CD4-positive, alpha-beta T cell treated with Interferon alpha-2 for 1 hour (primary cell): ENCODE measurements at places on chromosomes 3 and 15.

DNA sequence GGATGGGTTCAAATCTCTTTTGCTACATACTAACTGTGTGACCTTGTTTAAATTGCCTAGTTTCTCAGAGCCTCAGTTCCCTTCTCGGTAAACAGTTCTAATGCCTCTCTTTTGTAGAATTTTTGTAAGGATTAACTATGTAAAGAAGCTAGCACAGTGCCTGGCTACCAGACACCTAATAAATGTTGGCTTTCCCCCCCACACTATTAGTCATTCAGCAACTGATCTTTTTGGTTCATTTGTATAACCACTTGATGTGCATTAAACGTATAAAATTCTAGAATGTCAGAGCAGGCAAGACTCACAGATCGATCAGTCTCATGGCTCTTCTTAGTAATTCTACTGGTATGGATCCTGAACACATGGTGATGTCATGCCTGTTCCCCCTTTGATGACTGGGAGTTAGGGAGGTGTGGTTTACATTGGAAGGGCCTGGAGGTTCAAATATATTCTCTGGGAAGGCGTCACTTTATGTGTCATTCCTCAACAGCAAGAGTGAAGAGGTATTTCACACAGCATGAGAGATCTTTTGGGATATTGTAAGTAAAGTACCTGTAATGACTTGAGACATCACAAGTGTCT lies 6.5 kb downstream of the TAGLN3 start:
- no peak for DNase-seq

- DNase-seq: no peak
Observed at GRCh38 chr3:126448136-126448892, 27.4 kb downstream of the ZXDC start.

- no peak for DNase-seq
Observed at GRCh38 chr3:173253471-173253870, 112.4 kb upstream of the SPATA16 start.

DNA sequence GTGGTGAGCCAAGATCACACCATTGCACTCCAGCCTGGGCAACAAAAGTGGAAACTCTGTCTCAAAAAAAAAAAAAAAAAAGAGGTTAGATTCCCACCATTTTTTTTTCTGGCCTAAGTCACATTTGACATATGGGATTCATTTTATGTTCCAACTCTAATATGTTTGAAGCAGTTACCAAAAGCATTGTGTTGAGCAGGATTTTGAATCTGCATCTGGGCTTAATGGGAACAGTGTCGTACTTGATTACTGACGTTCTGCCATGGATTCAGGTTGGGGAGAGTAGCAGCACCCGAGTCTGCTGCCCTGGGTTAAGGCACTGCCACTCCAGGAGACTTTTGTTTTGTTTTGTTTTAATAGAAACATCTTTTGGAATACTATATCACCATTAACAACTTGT lies 348.7 kb upstream of the TBL1XR1 start:
- no peak for DNase-seq

- no peak for DNase-seq
Observed at GRCh38 chr3:183098536-183099025, 715 bp downstream of the MCCC1 start.

DNA sequence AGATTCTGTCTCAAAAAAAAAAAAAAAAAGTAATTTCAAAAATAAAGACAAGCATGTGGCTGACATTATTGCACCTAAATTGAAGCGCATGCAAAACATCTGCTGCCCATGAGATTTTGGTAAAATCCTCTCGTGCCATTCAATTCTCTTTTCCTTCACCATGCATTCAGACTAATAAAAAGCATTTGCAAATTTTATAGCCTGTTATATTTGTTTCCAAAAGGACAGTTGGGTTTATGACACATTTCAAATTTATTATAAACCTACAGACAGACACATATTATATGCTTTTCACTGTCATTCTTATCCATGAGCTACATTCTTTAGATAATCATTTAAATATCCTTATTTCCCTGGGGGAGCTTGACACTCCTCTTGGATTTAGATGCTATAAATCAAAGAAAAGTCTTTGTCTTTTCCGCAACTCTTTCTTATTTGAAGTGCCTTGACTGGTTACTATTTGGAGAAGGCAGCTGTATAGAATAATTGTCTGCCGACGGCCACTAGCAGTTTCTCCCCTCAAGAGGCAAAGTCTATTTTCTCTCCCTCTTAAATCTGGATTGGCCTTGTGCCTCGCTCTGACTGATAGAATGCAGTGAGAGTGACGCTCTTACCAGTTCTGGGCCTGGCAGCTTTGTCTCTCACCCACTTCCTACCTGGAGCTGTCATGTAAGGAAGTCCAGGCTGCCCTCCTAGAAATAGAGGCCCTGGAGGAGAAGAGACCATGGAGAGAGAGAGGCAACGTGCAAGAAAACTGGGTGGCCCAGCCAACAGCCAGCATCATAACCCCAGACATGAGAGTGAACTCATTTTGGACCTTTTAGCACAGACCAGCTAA lies 6.8 kb upstream of the LRIG1 start:
- DNase-seq: no peak

DNA sequence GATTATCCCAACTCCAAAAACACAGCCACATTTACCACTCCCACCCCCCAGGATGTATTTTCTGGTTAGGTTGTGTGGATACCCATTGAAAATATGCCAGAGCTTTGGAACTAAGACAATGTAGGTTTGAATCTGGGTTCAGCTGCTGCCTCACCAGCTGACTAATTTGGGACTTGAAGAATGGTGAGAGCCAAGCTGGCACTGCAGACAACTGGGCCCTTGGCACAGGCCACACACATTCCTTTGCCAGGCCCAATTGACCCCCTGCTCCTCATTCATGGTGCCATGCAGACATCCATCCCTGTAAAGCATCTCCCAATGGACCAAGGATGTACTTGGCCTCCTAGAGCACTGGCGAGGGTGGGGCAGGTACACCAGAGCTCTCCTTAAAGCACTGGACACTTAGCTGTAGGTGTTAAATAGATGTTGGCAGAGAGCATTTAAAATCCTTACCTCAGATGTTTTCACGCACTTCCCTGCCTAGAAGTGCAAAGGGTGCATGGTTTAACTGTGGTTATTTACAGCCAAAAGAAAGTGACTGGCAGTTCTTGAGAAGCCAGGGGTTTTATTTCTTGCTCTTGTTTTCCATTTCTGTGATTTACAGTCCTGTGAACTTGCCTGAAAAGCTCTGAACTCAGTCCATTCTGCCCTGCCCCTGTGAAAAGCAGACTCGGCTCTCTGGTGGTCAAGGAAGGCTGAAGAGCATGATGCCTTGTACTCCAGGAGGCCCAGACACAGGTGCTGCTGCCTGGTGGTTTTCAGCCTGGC lies 138.5 kb downstream of the CLSTN2 start:
- no peak for DNase-seq

DNA sequence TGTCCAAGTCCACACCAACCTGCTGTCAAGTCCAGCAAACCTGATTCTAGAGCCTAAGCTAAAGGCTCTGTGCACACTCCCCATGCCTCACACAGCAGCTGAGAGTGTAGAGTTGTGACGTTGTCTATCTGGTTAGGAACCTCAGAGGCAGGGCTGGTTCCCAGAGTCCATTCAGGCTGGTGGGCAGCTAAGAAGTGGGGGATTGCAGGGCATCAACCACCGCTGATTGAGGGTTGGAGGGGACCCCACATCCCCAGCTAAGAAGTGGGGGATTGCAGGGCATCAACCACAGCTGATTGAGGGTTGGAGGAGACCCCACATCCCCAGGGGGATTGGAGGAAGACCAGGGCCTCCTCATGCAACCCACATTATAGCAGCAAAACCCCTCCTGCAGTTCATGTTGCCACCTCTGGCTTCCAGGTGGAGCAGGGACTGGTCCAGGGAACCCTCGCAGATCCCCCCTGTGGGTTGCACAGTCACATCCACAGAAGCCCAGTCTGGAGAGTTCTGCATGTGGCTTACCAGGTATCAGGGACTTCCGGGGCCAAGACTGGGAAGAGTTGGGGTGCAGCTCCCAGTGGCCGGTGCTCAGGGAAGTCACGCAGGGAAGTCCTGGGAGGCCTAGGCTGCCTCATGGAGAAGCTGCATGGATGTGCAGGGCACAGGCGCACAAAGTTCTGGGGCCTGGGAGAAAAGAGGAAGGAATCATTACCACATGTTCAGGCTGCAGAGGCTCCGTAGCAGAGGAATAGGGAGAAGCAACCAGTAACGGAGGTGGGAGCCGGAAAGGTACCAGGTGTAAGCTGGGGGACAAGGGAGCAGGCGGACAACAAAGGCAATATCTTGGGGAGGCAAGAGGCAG lies 71.4 kb upstream of the PCSK6 start:
- DNase-seq: no peak

- DNase-seq: no peak
Observed at GRCh38 chr3:132256989-132257388, 60.2 kb upstream of the ACP3 start.

- no peak for DNase-seq
Observed at GRCh38 chr3:137768361-137769321, 4.5 kb downstream of the SOX14 start.

GRCh38 chr3:160951642-160952487 lies 153.3 kb downstream of the B3GALNT1 start:
- no peak for DNase-seq

- no peak for DNase-seq
Observed at GRCh38 chr3:158492685-158493084, 78.3 kb upstream of the MLF1 start.

GRCh38 chr15:39874890-39875549 lies 45.0 kb downstream of the GPR176 start:
- peak; percentile 37 for DNase-seq

DNA sequence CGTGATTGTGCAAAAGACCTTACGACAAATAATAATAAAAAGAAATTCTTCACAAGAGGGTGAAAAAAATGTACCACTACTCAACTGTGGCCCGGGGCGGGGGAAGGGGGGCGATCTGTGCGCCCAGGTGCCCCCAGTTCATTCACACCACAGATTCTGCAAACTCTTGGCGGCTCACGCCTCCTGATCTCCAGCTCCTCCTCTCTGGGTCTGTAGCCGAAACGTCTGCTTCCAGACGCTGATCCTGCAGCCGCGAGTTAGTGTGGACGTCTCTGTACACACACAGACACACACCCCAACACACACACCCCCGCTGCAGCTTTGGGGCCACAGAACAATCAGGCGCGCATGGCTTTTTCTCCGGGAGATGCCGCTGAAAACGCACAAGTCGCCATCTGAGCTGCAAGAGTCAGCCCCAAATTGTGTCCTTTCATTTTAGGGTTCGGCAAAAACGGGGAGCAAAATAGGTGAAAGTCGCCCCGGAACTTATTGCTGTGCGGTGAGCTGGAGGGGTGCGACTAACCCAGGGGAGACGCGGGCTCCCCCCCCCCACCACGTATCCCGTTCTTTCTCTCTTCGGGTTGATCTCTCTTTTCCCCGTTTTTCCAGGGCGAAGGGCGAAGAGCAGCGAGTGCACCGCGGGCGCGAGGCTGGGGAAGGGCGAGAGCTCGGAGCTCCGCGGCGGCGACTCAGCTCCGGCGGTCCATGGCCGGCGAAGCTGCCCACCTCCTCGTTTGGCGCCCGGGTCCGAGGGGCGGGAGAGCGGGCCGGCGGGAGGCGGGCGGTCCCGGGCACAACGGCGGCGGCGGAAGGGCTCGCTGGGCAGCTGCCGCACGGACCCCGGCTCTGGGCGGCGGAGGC lies 505 bp upstream of the WNT5A start:
- DNase-seq: no peak

- no peak for DNase-seq
Observed at GRCh38 chr3:93983408-93983807, 3.5 kb downstream of the ARL13B start.

DNA sequence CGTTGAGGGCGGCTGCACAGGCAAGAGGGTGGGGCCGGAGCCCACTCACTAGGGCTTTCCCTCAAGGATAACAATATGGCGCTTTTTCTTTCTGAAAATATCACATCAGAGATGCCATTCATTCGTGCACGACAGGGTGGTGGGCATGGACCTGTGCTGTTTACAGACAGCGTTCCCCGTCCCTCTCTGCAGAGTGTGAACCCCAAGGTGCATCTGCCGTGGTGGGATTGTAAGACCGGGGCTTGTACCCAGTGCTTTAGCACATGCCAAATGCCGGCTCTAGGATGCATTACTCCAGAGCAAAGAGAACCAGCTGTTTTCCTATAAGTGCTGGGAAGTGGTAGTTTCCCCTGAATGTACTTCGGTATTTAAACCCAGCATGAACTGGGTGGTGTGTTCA lies 37.0 kb downstream of the CHDH start:
- DNase-seq: no peak

DNA sequence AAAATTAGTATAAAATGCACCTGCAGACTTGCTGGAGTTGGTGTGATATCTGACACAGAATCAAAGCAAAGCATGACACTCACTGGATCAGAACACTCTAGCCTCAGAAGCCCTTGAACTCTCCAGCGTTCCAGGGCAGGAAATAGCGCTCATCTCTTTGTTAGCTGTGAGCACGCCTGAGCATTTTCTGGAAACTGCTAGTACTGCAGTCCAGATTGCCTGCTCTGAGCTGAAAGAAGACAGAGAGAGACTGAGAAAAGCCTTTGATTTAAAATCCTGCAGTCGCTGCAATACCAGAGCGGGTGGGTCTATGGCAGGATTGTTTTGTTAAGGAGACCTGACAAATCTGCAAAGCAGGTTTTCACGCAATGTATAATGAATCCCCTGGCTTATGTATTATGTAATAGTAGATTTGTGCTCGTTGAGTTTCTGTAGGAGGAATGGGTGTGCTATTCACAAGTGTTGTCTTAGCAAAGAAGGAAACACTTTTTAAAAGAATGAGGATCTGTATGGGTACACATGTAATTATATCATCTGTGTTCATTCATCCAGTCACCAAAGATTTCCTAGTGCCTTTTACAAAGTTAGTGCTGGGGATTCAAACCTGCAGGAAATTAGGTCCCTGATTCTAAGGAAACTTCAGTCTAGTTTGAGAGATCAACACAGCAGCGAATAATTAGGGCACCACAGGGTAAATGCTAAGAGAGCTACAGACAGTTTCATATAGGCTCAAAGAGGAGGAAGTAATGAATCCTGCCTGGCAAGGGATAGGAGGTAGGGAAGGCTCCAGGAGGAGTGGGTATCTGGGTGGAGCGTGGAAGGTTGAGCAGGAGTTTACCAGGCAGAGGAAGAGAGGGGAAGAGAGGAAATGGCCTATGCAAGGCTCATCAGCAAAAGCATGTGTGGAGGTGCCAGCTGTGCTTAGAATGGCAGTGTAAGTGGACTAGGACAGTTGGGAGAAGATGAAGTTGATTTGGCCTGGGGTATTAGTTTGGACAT lies 26.1 kb upstream of the MGLL start:
- DNase-seq: no peak

DNA sequence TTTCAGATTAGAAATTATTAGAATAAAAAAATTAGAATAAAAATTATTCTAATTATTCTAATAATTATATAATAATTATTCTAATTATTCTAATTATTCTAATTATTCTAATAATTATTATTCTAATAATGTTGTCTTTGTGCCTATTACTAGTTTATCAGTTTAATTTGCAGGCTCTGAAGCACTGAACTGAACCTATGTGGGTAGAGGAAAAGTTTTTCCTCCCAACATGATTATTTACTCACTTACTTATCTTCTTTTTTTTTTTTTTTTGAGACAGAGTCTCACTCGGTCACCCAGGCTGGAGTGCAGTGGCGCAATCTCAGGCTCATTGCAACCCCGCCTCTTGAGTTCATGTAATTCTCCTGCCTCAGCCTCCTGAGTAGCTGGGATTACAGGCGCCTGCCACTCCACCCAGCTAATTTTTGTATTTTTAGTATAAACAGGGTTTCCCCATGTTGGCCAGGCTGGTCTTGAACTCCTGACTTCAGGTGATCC lies 39.7 kb upstream of the C15orf39 start:
- peak; percentile 35 for DNase-seq

GRCh38 chr3:8482263-8482662 lies 19.4 kb upstream of the LMCD1 start:
- DNase-seq: no peak
